Kidney epithelial cell (primary cell): ENCODE measurements at places on chromosomes 3 and 15. TPM values are rescaled to one million over a fixed set of nuclear protein-coding genes. Genes with fewer than 3 reads are reported as not detected.

Gene PLSCR2
- 0.62 TPM in 1 of 2 replicates, not detected in the other for total RNA-seq

Gene MOBP
- total RNA-seq = 0.08 and 0.75 TPM in 2 replicates

DNA sequence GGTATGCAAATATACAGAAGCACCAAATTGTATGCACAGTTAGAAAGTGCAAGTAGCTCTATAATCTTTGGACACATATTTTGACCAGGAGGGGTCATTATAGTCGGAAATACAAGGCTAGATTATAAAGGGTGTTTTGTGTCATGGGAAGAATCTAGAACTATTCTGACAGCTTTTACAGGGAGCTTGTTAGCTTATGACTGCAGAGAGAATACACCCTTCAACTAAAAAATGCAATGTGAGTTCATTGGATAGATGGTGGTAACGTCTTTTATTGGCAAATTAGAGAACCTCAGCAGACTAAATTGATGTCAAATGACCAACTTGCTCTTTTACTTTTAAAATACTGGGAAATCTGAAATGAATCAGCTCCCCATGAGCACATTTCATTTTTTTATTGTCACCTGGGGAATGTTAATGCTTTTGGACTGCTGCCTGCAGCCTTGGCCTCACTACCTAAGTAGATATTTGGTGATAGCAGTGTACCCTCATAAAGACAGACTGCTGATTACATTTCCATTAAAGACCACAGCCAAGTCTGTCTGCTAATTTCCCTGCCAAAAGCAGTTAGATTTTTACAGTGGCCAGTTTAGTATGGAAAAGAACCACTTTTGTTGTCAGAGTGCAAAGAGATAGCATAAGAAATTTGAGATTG, 515.9 kb upstream of the DPPA4 start:
- DNase-seq = no peak

GRCh38 chr3:89867286-89867685, 759.9 kb downstream of the EPHA3 start:
- DNase-seq = no peak

DNA sequence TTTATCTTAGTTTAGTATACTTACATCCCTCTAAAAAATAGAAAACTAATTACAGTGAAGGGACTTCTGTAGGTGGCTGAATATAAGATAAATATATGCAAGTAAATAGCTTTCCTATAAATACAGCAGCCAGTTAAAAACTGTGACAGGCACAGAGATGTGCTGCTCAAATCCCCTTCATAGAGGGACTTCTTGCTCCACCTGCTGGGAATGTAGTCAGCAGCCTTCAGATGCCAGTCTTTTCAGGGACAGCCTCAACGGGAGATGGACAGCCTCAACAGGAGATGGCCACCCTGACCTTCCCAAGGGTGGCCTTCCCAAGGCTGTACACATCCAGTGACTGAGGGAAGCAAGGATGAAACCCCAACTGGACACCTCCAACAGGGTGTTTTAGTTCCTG, 15.7 kb upstream of the PRR23E start:
- DNase-seq = no peak

DNA sequence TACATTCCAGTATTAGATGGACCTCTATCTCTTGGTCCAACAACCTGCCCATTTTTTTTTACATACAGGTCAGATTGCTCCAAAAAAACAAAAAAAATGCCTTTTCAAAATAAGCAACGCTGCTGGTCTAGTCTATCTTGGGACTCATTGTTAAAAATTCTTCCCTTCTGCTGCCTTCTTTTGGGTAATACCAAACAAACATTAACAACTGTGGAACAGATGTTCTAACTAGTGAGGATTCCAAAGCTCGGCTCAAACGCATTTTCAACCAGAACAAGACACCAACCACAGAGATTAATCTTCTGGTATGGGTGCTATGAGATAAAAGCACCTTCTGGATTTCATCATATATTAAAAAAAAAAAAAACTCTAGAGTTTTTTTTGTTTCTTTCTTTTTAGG, 24.7 kb downstream of the ARHGAP31 start:
- DNase-seq = no peak

DNA sequence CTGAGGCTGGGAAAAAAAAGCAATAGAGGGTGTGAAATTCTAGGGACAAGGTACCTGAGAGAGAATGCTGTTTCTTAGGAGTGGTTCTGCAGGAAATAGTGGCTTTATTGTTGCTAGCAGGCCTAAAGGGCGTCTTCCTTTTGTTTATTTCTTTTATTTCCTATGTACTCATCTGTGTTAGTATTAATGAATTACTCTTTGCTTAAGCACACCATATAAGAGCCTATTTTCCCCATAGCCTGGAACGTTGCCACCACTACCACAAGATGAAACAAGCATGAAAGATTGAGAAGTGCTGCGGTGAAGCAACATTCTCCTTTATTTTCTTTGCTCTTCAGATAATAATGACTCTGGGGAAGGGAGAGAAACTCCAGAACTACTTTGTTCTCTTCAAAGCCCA, 21.3 kb upstream of the GOLIM4 start:
- no peak for DNase-seq

- DNase-seq = no peak
Measured at GRCh38 chr3:14640157-14640562, 11.4 kb upstream of the CCDC174 start.

- DNase-seq = no peak
Measured at GRCh38 chr3:44905446-44906157, 31.2 kb downstream of the TGM4 start.

- DNase-seq = peak; percentile 9
Measured at GRCh38 chr3:125437631-125438435, 62.7 kb upstream of the ZNF148 start.

GRCh38 chr15:41855261-41855961, 16.8 kb downstream of the PLA2G4B start:
- DNase-seq = no peak

GRCh38 chr3:36842275-36842674, 77.9 kb upstream of the DCLK3 start:
- DNase-seq = no peak

- no peak for DNase-seq
Measured at GRCh38 chr3:129555153-129555550, 12.2 kb downstream of the H1-8 start.
